Hindlimb muscle (tissue), 1 donor: ENCODE measurements at places on chromosomes 3 and 15. TPM values are rescaled to one million over a fixed set of nuclear protein-coding genes. Genes with fewer than 3 reads are reported as not detected.

C3orf49 gene
- polyA plus RNA-seq, result 0.41 TPM

ITIH1 gene
- polyA plus RNA-seq, result 0.13 TPM

PPIB gene
- 244 TPM for polyA plus RNA-seq

- DNase-seq, result no peak
Observed at GRCh38 chr3:150081084-150081483, 110.4 kb upstream of the PFN2 start.

GRCh38 chr3:112498914-112499711 lies at the start of gene BTLA:
Gene BTLA (minus strand): TSS chr3:112499472. CDS start chr3:112499358, 114 bp downstream.
- DNase-seq, result no peak

DNA sequence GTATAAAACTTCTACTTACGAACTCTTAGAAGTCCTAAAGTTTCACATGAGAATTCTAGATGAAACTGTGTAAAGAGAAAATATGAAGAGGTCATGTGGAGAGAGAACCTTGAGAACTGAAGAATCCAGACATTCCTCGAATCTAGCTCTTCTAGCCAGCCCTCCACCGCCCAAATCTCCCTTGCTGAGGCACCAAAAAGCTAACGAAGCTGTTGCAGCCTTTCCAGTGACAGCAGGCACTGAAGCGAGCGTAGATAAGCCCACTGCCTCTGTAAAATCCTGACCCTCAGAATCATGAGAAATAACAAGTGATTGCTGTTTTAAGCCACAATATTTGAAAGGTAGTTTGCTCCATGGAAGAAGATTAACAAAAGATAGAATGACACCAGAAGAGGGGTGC lies 134.0 kb downstream of the GOLGA6L6 start:
- no peak for DNase-seq

DNA sequence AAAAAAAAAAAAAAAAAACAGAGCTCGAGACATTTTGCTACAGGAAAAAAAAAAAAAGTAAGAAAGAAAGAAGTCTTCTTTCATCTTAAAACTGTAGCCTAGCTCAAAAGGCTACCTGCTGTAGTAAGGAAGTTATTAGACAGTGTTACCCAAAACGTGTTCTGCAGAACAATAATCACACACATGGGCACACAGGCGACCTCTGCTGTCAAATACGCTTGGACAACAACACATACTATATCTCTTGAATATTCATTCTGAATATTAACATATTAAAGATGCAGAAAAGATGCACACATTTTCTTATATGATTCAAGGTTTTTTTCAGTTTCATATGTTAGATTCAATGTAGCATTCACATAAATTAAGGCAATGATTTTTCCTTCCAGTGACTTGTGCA lies 215.8 kb downstream of the ROBO1 start:
- DNase-seq, result no peak

BOC gene
- 55.3 TPM for polyA plus RNA-seq

GRCh38 chr3:45787551-45787950 lies 8.8 kb downstream of the SLC6A20 start:
- no peak for DNase-seq

DNA sequence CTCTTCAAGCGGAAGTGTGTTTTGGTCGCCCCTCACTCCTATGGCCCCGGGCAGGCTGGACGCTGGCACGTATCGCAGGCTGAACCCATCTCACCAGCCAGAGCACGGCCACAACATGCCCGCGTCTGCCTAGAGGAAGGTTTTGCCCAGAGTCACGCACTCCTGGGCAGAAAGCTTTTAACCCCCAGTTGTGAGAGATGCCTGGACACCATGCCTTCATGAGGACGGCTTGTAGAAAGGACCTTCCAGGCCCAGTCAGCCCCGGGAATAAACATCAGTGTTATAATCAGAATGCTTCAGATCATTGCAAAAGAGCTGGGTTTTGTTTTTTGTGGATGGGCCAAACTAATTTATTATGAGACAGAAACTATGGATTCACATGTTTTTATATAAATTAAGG lies 16.5 kb downstream of the CYFIP1 start:
- no peak for DNase-seq

GRCh38 chr15:51024735-51025453 lies 69.8 kb downstream of the TNFAIP8L3 start:
- DNase-seq, result no peak

GRCh38 chr3:64084640-64085039 lies 61.3 kb upstream of the PSMD6 start:
- no peak for DNase-seq

GRCh38 chr3:141184430-141184829 lies 47.2 kb upstream of the PXYLP1 start:
- no peak for DNase-seq

- DNase-seq, result peak; percentile 55
Observed at GRCh38 chr3:160400030-160400701, 716 bp downstream of the SMC4 start.

DNA sequence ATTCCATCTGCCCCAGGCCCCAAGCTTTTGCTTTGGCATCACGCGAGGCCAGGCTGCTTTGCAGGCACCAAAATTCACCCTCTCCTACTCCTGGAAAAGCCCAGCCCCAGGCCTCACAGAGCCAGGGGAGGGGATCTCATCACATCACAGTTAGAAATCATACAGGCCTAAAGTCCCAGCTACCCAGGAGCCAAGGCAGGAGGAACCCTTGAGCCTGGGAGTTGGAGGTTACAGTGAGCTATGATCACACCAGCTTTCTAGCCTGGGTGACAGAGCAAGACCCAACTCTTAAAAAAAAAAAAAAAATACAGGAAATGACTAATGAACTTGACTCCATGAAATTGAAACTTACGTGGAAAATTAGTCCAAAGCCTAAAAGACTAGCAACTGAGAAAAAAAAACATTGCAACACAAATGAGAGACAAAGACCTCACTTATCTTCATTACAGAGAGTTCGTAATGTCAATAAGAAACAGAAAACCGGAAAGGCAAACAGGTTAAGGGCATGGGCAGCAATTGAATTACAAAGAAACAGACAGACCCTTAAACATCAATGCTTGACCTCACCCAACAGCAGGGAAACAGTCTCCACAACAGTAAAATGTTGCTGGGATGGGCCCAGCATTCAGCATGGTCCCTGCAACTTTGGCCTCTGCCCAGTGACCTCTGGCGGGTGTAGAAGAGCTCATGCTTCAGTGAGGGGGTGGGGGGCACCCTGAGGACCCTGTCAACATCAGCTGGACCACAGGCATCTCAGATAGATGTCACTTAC lies 151.5 kb downstream of the LRRK1 start:
- no peak for DNase-seq

SAMD7 gene
- polyA plus RNA-seq, result not detected

- no peak for DNase-seq
Observed at GRCh38 chr3:21729888-21730459, 21.0 kb downstream of the ZNF385D start.

GRCh38 chr3:184176377-184177330 lies 2.0 kb downstream of the AP2M1 start:
- peak; percentile 52 for DNase-seq

TEX55 gene
- polyA plus RNA-seq, result not detected

DNA sequence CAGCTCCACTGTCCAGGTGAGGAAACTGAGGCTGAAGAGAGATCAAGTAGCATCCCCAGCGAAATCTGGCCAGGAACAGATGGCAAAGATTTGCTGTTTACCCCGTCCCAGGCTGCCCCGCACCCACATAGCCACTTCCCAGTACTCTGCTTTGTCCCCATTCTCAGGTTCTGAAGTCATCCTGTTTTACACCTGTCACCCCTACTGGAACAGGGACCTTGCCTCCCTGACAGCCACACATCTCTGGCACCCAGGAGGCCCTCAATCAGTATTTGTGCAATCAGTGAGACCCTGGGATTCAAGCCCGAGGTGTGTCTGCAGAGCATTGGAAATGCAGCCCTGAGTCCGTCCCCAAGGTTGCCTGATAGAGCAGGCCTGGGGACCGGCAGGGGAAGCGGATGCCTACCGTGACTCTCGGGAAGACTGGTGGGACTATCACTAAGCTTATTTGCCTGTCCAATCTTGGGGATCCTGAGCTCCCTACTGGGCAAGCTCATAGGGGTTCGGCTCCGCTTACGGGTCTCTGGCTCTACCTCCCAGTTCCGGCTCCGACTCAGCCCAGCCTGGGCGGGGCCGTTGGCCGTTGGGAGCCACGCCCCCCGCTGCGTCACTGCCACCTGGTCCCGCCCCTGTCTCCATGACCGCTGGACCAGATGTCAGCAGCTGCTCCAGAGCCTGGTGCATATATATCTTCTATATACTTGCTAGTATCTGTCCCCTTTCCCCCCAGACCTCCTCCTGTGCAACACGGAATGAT lies 17.5 kb upstream of the FANCD2 start:
- peak; percentile 81 for DNase-seq

- DNase-seq, result no peak
Observed at GRCh38 chr3:61947456-61947855, 386.1 kb downstream of the PTPRG start.

- DNase-seq, result no peak
Observed at GRCh38 chr15:100831467-100831866, 48.2 kb upstream of the ALDH1A3 start.

DNA sequence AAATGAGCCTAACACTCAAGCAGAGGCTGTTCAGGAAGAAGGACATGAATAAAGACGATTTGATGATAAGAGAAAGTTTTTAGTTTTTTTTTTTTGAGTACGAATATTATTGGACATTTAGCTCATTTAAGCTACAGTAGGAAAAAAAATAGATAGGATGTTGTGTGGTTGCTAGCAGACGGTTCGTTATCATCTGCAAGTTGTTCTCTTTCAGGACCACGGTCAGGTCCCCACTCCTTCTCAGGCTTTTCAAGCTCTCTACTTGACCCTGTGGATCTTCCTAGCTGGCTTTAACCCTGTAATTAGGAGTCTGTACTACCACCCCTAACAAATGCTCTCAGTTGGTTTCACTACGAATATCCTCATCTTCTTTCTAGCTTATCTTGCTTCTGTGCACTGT lies 1.1 kb downstream of the KCNH8 start:
- DNase-seq, result peak; percentile 10

DNA sequence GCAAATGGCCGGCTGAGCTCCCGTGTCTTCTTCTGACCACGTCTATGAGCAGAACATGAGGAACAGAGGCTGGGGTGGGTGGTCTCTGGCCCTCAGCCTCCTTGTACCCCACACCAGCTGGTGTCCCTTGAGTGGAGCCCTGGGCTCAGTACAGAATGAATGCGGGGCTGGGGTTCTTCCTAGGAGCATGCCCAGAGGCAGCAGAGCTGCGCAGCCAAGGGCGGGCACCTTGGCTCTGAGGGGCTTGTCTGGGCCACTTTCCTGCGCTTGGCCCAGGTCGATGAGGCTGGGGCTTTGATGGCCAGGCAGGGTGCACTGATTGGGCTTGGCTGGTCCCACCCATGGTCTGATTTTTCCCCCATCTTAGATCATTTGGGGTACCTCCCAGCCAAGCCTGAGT lies 6.4 kb downstream of the SCN5A start:
- no peak for DNase-seq

DNA sequence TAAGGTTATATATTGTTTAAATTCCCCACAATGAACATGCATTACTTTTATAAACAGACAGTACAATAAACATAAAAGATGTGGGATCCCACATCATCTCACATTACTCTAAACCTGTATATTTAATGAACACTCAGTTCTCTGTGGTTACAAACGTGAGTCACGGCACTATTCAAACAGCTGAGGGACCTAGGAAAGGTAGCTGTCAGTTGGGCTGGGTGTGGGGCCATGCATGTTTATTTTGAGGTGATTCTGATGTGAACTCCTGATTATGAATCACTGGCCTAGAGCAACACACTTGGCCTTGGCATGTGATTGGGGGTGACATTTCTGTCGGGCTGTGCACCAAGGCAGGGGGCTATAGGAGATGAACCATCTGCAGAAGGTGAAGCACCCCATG lies 147.6 kb upstream of the HACD2 start:
- DNase-seq, result no peak

- no peak for DNase-seq
Observed at GRCh38 chr15:29418178-29418577, 148.6 kb upstream of the NSMCE3 start.

- DNase-seq, result no peak
Observed at GRCh38 chr3:58880182-58880581, 169.6 kb downstream of the CFAP20DC start.

GRCh38 chr15:101506491-101506890 lies 17.0 kb upstream of the PCSK6 start:
- no peak for DNase-seq

- DNase-seq, result no peak
Observed at GRCh38 chr3:101081999-101082398, 88.8 kb upstream of the ABI3BP start.

- DNase-seq, result no peak
Observed at GRCh38 chr3:167958141-167958540, 137.6 kb downstream of the GOLIM4 start.

GRCh38 chr3:191290311-191291025 lies 38.7 kb upstream of the CCDC50 start:
- DNase-seq, result no peak

GRCh38 chr3:113105966-113106660 lies 105.2 kb upstream of the BOC start:
- DNase-seq, result no peak

DNA sequence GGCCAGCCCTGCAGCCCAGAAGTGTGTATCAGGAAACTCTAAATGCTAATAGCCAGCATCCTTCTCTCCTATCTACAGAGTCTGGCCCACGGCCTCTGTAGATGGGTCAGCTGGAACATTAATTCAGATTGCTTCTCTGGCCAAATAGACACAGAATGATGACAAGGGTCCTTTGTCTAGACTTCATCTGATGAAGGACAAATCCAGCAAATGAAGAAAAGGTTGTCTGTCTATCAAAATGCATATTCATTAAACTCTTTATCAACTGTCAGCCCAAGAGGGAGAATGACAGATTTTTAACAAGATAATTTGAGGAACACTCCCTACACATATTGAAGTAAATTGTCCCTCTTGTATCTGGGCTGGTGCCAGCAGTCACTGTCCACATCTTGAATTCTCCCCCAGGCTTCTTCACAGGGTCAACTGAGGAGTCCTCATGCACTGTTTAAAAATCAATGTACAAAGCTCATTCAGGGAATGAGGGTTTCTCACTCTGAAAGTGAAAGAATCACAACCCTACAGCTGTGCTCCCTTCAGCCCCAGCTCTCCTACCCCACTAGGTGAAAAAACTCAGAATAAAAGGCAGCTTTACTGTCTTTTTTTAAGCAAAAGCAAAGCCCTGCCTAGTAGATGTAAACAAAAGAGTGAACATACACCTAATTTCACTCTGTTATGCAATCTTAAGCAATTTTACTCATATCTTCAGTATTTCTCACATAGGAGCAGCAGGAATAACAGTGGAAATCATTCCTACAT lies 507.7 kb downstream of the IGSF11 start:
- DNase-seq, result no peak

DNA sequence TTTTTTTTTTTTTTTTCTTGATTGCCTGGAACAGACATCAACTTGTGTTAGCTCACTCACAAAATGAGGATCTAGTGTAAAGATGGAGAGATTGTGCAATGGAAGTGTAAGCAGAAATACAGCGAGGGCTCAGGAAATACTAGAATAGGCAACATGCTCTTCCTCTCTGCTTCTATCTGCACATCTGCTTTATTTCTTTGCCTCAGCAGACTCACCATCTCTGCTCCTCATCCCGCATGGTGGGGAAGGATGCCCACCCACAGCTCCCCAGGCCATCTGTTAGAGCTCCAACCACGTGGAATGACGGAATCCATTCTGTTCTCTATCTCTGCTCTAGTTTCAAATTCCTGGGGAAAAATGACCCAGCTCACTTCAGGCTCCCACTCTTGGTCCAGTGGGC lies 128.0 kb upstream of the ADAMTS9 start:
- peak; percentile 45 for DNase-seq
